Fibroblast of the aortic adventitia (primary cell): ENCODE measurements at places on chromosomes 12 and 14. TPM values are rescaled to one million over a fixed set of nuclear protein-coding genes. Genes with fewer than 3 reads are reported as not detected.

DNA sequence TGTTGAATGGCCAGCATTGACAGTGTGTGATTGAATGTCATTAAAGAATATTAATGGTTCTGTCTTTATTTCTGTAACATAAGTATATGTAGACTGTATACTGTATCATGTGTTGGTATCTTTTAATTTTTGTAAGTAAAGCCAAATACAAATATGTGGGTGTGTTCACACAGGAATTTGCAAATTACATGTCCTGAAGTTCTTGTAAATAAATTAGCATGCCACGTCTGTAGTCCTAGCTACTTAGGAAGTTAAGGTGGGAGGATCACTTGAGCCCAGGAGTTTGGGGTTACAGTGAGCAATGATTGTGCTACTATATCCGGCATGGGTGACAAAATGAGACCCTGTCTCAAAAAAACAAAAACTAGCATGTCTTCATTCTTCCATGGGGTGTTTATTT is 99.1 kb downstream of the KICS2 start:
- DNase-seq = no peak

DNA sequence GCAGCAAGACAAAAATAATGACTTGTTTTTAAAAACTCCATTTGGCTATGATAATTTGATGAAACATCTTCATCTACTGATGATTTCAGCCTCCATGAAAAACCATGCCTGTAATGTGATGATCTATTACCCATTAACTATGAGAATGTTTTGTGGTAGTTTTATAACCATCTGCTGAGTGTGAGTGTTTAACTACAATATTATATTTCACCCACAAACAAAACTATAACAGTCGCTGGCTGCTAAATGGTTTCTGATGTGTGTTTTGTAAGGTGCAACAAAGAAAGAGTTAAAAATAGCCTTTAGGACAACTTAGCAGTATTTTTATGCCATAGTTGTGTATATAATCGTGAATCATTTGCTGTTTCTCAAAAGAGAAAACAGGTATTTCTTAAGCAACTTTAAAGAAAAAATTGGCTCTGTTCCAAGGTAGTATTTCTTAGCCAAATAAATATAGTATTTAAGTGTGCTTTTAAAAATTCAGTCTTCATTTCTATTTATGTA is 4.9 kb downstream of the PTHLH start:
- DNase-seq = no peak

DNA sequence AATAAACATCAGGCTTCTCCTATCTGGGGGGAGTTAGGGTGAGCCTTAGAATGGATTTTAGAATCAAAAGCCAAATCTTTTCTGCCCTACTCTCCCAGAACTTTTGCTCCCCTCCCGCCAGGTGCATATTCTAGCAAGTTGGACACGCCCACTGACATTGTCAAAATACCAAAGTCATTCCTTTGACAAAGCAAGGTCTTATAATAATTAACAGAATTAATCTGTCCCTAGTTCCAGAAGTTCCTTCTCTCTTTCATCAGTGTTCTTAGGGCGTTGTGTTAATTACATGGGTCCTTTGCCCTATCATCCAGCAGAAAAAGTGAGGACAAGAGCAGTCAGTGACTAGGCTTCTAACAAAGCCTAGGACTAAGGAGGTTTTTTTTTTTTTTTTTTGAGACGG is 2.4 kb downstream of the PRR13 start:
- DNase-seq = no peak

DNA sequence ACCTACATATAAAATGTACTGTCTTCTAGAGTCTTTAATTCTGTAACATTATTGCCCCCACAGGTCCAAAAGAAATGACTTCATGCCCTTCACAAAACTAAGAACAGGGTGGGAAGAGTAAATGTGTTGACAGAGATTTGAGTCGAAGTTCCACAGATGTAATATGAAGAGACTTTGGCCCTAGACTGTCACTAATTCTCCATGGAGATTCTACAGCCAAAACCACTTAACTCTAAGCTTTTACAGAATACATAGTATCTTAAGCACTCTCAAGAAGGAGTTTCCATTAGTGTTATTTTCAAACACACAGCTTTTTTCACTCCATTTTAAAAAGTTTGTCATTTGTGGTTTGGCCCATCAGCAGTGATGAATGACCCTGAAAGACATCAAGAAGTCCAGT is 56.3 kb downstream of the ABCC9 start:
- DNase-seq = peak; percentile 25

DNA sequence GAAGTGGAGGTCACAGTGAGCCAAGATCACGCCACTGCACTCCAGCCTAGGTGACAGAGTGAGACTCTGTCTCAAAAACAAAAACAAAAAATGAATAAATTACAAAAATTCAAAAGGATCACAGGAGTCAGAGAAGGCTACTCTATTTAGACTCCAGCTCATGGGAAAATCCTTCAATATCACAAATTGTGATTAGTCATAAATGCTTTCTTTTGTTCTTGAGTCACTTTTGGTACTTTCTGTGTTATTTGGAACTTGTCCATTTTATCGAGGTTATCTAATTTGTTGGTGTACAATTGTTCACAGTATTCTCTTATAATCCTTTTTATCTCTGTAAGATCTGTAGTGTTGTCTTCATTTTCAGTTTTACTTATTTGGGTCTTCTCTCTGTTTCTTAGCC is 18.9 kb downstream of the ALDH2 start:
- peak; percentile 77 for DNase-seq

- DNase-seq = no peak
These were observed 140.5 kb downstream of the FOXN3 start for GRCh38 chr14:89276424-89276975.

GRCh38 chr12:107163413-107163812 is 70.1 kb upstream of the CRY1 start:
- DNase-seq = no peak

GRCh38 chr12:108856428-108857157 is 790 bp downstream of the SSH1 start:
- peak; percentile 89 for DNase-seq

DNA sequence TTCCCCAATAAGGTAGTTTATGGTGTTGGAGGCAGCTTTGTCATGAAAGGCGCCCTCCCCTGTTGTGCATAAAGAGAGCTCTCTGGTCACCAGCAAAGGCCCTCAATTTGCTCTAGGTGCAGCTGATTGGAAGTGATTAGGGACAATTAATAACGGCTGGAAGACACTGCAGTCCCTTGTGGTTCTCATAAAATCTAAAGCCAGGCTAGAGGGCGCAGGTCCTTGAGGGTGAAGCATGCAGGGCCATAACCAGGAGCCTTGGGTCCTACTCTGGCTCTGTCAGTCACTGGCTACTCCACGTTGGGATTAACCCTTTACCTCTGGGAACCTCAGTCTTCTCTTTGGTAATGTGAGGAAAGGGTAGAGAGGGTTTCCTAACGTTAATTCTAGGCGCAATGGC is 1.9 kb downstream of the DAAM1 start:
- no peak for DNase-seq

GRCh38 chr14:68680541-68681051 is 112.3 kb downstream of the ZFP36L1 start:
- peak; percentile 91 for DNase-seq

GRCh38 chr14:27929797-27930347 is 836.7 kb upstream of the FOXG1 start:
- no peak for DNase-seq

- peak; percentile 78 for DNase-seq
These were observed 51.1 kb upstream of the CRACR2A start for GRCh38 chr12:3803865-3804472.

GRCh38 chr14:100117633-100118395 is 41.6 kb downstream of the DEGS2 start:
- DNase-seq = no peak

DNA sequence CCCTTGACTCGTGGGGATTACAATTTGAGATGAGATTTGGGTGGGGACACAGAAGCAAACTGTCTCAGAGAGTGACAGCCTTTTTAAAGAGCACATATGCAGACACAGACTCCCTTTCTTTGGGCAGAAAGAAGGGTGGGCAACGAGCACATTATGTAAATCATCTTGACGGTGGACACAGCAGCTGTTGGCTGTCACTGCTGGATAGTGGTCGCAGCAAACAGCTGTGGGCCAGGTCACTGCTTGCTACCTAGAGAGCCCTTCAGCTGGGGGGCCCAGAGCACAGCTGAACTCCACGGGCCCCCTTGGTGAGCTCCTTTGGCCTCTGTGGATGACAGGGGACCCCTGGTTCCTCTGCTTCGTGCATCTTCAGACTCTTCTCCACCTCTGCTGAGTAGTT is 23.1 kb downstream of the PPP2R5C start:
- DNase-seq = no peak

- peak; percentile 54 for DNase-seq
These were observed 50.0 kb downstream of the SH2B3 start for GRCh38 chr12:111455448-111456320.

GRCh38 chr14:102610968-102611811 is 18.7 kb downstream of the RCOR1 start:
- peak; percentile 53 for DNase-seq

- DNase-seq = no peak
These were observed 52.4 kb downstream of the MON2 start for GRCh38 chr12:62519043-62519442.

DNA sequence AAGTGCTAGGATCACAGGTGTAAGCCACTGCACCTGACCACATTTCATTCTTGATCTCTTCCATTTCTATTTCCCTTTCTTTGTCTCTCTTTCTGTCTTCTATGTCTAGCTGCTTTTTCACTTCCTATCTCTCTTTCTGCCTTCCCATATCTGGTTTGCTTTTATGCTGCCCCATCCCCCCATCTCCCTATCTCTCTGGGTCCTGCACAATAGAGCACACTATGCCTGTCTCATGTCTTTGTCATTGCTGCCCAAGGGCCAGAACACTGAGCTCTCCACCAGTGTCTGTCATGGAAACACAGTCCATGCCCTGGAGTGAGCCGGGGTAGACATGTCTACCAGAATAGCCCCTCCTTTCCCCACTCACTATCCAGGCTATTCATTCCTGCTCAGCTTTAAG is 12.3 kb upstream of the RARG start:
- DNase-seq = no peak

GRCh38 chr14:58072288-58073071 is 79.5 kb downstream of the ARMH4 start:
- DNase-seq = peak; percentile 88

GRCh38 chr12:91316161-91316906 is 133.7 kb upstream of the DCN start:
- DNase-seq = peak; percentile 33

DNA sequence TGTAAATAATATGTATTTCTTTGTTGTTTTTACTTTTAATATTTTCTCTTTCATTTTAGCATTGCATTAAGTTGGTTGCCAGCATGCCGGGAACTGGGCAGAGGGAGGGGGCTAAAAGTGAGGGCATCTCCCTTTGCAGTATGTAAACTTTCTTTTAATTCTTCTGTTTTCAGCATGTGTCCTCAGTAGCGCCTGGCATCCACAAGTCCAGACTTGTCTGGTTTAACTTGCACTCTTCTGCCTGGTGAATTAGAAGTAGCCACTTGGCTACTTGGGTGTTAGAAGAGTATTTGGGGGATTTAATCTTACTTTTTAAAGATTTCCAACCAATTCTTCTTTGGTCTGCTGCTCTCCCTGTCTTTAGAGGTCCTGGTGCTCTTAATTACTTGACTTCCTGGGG is 117.2 kb upstream of the SCAF11 start:
- no peak for DNase-seq

DNA sequence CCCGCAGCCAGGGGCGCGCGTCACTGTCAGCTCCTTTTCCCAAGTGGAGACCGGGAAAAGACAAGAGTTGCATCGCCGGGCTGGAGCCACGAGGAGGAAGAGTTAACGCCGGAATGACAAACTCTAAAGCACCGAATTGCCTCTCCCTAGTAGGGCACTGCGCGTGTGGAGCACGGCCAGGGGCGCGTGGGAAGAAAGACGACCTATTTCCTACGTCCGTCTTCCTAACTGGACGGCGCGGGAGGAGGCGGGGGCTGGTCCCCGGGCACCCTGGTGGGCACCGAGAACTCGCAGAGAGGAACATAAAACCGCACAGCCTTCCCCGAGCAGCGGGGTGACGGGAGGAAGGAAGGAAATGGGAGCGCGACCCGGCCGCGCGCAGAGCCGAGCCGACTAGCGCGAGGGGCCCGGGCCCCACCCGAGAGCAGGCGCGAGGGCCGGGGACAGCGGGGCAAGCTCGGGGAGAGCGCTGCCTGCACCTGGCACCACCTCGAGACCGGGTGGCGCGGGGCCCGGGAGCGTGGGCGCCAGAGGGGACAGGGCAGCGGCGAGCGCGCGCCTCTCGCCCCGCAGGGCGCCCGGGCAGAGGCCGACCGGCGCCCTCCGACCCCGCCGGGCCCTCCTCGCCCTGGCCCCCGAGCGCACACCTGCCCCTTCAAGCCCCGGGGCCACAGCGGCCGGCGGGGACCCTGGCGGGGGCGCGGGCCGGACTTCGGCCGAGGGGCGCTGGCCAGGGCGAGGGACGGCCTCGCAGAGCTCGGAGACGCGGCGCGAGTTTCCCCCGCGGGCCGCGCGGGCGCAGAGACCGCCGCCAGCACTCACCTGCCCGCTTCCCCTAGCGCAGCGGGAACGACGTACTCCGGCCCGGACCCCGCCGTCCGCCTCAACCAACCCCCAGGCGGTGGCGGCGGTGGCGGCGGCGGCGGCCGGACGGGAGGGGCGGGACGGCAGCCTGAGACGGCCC is at the start of gene SETD3:
SETD3 (minus strand) TSS at position 954 of the 964 bp plus-strand sequence. CDS start 15,054 bp downstream, outside the sequence.
- DNase-seq = peak; percentile 55

GRCh38 chr14:41973178-41973577 is 366.5 kb downstream of the LRFN5 start:
- DNase-seq = no peak

- DNase-seq = no peak
These were observed 23.2 kb downstream of the PPM1A start for GRCh38 chr14:60272177-60272576.

DNA sequence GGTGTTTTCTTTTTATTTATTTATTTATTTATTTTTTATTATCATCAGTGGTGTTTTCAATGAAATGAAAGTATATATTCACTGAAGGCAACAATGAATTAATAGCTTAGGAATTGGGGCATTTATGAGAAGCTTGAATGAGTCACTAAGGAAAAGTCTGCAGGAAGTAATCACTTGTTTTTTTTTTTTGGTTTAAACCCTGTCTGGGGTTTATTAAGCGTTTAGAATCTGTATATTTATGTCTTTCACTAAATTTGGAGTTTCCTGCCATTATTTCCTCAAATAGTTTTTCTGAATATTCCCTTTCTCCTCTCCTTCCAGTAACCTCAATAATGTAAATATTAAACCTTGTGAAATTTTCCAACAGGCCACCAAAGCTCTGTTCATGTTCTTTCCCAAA is 85.5 kb downstream of the TESC start:
- DNase-seq = no peak

The LRRC10 gene
- not detected in 2 replicates for total RNA-seq

The GPRC5A gene
- 5.4 and 15.5 TPM in 2 replicates for total RNA-seq

The DCTN2 gene
- 106 and 140 TPM in 2 replicates for total RNA-seq

The TAS2R19 gene
- 6.3 and 6.5 TPM in 2 replicates for total RNA-seq

The FOXN4 gene
- total RNA-seq = not detected in 2 replicates

The SIX1 gene
- 4.6 and 9.6 TPM in 2 replicates for total RNA-seq

The G2E3 gene
- 24.8 and 43.9 TPM in 2 replicates for total RNA-seq

The PPP2R5C gene
- 114 and 137 TPM in 2 replicates for total RNA-seq

The SLC38A4 gene
- 1.6 and 4.6 TPM in 2 replicates for total RNA-seq

The GPRC5D gene
- not detected in 2 replicates for total RNA-seq

The GLIPR1L2 gene
- 0.72 and 1.1 TPM in 2 replicates for total RNA-seq

The CBLN3 gene
- 5.9 and 6.2 TPM in 2 replicates for total RNA-seq

The OVCH1 gene
- 0.08 and 0.27 TPM in 2 replicates for total RNA-seq

The ZDHHC22 gene
- total RNA-seq = not detected in 2 replicates

The ZNF891 gene
- 1.8 and 1.9 TPM in 2 replicates for total RNA-seq

The STXBP6 gene
- 0.27 and 2.7 TPM in 2 replicates for total RNA-seq
